ENCODE measurements at places on chromosomes 1 and 21.

- no peak for DNase-seq
These were observed 38.5 kb upstream of the ETV3 start for GRCh38 chr1:157176591-157177121.

DNA sequence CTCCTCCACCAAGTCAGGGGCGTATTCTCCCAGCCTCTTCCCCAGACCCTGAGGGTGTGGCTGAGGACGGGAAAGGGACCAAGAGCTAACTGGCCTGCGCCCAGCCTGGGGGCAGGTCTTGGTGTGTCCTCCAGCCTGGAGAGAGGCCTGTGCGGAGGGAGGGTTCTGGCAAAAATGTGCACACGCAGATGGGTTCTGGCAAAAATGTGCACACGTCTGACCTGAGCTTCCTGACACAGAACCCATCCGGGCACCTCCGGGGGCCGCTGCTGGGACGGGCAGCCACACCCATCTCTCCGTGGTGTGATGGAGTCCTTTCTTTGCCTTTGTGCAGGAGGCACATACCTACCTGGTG is 23.1 kb upstream of the PKP1 start:
- DNase-seq: no peak

- DNase-seq: peak; percentile 91
These were observed 23.3 kb downstream of the ZBTB17 start for GRCh38 chr1:15952317-15953258.

GRCh38 chr1:94096797-94097549 is 24.0 kb downstream of the ABCA4 start:
- no peak for DNase-seq

- no peak for DNase-seq
These were observed 1.6 kb upstream of the RAB7B start for GRCh38 chr1:206004826-206005225.

DNA sequence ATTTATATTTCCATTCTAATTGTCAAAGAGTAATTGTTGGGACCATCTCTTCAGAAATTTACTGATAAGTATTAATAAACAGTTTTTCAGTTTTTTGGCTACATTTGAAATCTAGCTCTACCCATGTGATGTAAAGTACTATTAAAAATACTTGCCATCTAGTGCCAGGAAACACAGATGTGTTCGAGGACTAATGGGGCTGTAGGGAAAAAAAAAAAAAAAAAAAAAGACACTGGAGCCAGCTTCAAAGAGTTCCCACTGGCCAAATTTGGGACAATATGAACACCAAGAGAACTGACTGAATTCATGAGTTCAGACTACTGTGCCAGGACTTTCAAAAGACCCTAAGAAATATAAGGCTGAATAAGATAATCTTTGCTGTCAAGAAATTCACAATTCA is 65.2 kb upstream of the GFI1 start:
- DNase-seq: no peak

- DNase-seq: no peak
These were observed 29.4 kb upstream of the KCNJ15 start for GRCh38 chr21:38227401-38227800.

DNA sequence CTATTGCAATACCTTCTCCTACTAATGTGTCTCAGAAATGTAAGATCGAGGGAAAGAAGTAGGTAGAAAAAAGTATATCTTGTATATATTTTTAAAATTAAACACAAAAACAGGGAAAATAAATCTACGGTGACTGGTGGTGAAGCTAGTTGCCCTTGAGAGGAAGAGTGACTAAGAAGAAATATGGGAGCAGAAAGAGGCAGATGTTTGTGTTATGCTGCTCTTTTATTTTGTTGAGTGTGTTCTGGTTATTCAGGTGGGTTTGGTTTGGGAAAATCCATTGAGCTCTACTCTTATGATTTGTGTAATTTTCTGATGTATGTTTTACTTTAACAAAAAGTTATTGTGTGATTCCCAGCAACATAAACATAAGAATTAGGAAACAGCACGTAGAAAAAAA is 444.9 kb upstream of the B3GALT2 start:
- no peak for DNase-seq

DNA sequence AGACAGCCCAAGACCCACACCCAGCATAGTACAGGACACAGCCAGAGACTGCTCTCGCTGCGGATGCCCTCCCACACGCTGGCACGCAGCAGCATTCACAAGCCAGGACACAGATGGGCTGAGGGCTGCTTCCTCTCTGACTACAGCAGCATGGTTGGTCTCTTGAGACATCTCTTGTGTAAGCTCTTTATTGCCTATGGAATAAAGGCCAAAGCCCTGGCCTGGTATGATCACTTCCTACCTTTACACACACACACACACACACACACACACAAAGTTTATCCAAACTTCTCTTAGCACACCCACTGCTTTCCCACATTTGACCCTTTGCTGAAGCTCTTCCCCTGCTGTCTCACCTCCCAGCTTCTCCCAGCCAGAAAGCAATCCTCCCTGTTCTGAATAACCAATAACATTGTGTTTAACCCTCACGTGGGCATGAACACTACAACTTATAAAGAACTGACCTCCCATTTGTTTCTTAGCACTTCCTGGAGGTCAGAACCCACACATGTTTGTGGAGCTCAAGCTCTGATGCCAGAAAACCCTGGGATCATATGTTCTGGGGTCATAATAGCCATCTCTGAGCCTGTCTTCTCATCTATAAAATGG is 1.2 kb upstream of the LUZP1 start:
- DNase-seq: peak; percentile 70

DNA sequence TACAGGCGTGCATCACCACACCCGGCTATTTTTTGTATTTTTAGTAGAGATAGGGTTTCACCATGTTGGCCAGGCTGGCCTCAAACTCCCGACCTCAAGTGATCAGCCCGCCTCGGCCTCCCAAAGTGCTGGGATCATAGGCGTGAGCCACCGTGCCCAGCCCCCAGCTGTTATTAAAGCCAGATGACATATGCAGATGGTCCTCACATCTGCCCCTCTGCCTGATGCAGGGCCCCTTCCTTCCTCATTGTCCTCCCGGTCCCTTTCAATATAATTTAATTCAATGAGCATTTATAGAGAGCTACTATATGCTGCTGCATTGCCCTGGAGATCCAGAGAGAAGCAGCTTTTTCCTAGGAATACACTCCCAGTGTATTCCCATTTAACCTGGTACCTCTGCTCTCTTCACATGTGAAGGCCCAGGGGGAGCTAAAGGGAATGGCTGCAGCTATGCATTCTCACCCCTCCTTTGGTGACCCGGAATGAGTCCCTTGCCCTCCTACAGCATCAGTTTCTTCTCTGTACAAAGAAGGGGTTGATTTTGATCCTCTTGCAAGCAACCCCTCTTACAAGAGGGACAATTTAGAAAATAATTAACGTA is 55.6 kb downstream of the L1TD1 start:
- DNase-seq: no peak

DNA sequence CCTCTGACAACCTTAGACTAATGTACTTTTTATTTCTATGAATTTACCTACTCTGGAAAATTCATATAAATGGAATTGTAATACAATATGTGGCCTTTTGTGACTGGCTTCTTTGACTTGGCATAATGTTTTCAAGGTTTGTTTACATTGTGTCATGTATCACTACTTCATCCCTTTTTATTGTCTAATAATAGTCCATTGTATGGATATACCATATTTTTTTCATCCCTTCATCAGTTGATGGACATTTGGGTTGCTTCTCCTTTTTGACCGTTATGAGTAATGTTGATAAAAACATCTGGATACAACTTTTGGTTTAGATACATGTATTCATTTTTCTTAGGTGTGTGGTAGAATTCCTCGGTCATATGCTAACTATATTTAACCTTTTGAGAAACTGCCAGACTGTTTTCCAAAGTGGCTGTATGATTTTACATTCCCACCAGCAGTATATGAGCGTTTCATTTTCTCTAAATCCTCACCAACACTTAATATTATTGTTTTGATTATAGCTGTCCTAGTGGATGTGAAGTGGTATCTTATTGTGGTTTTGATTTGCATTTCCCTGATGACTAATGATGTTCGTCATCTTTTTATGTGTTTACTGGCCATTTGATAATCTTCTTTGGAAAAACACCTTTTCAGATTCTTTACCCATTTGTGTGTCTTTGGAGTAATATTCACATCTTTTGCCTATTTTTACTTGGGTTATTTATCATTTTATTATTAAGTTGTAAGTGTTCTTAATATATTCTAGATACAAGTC is 3.5 kb downstream of the RO60 start:
- DNase-seq: no peak

DNA sequence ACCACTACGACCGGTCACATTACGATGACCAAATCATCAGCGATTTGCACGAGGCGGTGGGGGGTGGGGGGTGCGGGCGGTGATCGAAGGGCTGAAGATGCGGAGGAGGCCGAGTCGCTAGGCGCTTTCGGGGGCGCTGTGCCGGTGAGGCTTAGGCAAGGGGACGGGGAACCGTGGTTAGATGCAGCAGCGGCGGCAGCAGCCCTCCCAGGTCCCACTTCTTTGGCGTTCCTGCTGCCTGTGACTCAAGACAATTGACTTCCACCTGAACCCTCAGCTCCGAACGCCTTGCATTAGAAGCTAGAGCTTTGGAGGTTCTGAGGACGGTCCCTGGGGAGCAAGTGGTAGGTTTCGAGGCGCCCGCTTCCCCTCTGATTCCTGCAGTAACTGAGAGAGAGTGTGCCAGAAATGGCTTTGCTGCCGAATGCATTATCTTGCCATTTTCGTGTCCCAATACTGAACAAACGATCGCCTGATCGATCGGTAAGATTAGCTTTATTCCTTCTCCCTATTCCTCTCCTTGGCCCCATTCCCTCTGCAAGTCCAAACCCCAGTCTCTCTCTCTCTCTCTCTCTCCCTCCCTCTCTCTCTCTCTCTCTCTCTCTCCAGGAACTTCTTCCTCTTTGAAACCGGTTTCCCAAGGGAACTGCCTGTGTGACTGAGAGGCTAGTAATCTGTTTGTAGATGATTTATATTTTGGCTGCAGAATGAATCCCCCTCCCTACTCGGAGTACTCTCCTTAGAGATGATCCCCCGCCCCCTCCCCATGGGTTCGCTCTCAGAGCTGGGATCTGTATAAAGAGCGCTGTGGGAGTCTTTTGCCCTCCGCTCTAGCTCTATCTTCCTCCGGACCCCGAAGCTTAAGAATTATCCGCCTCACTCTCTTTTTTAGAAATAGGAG is 735 bp upstream of the BRINP3 start:
- DNase-seq: no peak

- peak; percentile 92 for DNase-seq
These were observed 38.8 kb downstream of the HLCS start for GRCh38 chr21:36927719-36928117.

- DNase-seq: no peak
These were observed 12.0 kb upstream of the ARHGEF19 start for GRCh38 chr1:16224472-16224871.

- DNase-seq: no peak
These were observed 205.1 kb downstream of the PTGER3 start for GRCh38 chr1:70842562-70842961.

DNA sequence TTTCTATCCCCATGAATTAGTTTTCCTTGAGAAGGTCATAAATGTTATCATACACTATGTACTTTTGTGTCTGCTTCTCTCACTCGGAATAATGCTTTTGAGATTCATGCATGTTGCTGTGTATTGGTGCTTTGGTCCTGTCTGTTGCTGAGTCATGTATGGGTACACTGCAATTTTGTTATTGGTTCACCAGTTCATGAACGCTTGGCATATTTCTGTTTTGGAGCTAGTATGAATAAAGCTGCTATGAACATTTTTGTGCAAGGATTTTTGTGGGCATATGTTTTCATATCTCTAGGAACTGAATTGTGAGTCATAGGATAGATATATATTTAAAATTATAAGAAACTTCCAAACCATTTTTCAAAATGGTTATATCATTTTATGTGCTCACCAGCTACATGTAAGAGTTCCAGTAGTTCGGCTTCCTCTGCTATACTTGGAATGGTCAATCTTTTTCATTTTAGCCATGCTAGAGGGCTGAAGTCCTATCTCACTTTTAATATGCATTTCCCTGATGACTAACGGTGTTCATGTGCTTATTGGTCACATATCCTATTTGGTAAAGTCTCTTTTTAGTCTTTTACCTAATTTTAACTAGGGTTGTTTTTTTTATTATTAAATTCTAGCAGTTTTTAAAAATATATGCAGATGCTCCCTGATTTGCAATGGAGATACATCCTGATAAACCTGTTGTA is 38.2 kb downstream of the ETS2 start:
- DNase-seq: peak; percentile 70

DNA sequence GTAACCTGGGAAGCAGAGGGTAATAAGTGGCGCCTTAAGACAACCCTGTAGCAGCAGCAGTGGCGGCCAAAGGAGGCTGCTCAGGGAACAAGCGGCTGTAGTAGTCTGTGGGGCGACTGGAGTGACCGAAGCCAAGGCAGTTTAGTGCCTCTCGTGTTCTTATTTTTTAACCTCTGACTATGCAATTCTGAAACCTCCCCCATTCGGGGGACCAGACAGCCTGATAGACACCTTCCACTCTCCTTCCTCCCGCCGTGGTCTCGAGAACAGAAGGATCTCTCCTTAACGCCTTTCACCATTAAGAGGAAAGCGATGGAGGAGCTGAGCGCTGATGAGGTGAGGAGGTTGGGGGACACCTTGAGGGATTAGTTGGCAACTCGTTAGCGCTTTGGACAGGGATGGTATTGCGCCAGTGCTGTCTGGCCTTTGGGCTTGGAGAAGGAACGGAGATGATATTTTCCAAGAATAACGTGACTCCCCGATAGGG is 644 bp downstream of the UBE4B start:
- DNase-seq: peak; percentile 39

DNA sequence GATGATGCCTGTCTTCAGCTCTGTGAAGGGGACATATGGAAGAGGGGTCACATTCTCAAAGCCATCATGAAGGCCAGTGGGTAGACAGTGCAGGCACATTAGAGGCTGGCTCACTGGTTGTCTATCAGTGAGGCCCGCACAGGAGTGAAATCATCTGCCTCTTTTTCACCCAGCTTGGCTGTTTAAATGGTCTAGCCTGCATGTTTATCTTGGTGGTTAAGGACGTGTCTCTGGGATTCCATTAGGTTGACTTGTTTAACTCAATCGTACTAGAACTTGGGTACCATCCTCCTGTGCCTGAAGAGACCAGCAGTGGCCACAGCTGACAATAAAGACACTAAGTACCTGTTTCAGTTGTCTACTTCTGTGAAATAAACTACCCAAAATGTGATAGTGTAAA is 219.3 kb downstream of the PLPP3 start:
- no peak for DNase-seq

- no peak for DNase-seq
These were observed 80.3 kb downstream of the NENF start for GRCh38 chr1:212512816-212513559.

DNA sequence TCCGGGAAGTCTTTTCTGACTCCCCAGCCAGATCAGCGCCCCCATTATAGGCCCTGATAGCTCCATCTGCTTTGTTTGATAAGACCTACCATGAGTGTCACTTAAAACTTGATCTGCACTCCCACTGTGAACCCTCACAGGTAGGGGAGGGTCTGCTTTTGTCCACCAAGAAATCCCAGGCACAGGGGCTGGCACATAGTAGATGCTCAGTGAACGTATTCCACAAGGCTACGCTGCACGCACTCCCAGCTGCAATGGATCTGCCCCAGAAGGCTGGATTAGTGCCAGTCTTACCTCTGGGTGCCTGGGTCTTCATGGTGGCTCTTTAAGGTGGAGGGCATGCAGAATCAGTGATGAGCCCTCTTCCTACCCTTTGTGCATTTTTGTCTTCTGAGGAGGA is 447.1 kb downstream of the PTPRU start:
- no peak for DNase-seq

GRCh38 chr21:22890656-22891055 is 1892.4 kb downstream of the NCAM2 start:
- no peak for DNase-seq

- no peak for DNase-seq
These were observed 37.5 kb upstream of the PLA2G2C start for GRCh38 chr1:20223551-20224419.

GRCh38 chr1:245771511-245772281 is 616.9 kb downstream of the KIF26B start:
- DNase-seq: peak; percentile 55

- no peak for DNase-seq
These were observed 34.1 kb downstream of the SLC9A1 start for GRCh38 chr1:27120854-27121253.

All from hepatic stellate cell (primary cell).